Fibroblast of lung (primary cell): ENCODE measurements at places on chromosomes 12 and 14. TPM values are rescaled to one million over a fixed set of nuclear protein-coding genes. Genes with fewer than 3 reads are reported as not detected.

TSPAN11 gene
- 0.02 and 0.05 TPM in 2 replicates for polyA plus RNA-seq

TTC7B gene
- 37.5 and 38.1 TPM in 2 replicates for polyA plus RNA-seq

PGF gene
- 0.84 and 1.1 TPM in 2 replicates for polyA plus RNA-seq

SLC25A21 gene
- polyA plus RNA-seq = 0.62 and 1.0 TPM in 2 replicates

RERG gene
- polyA plus RNA-seq = 0.26 and 0.57 TPM in 2 replicates

OSBPL8 gene
- 70.9 and 89.6 TPM in 2 replicates for polyA plus RNA-seq

GARIN6 gene
- not detected in 2 replicates for polyA plus RNA-seq

FAM181A gene
- polyA plus RNA-seq = not detected in 2 replicates

ZDHHC22 gene
- not detected in 2 replicates for polyA plus RNA-seq

C12orf50 gene
- not detected in 2 replicates for polyA plus RNA-seq

ALX1 gene
- polyA plus RNA-seq = 0.03 TPM in 1 of 2 replicates, not detected in the other

PTPN21 gene
- 13.7 and 14.2 TPM in 2 replicates for polyA plus RNA-seq

COCH gene
- 0.27 and 0.72 TPM in 2 replicates for polyA plus RNA-seq

KLHDC1 gene
- polyA plus RNA-seq = 0.51 and 0.85 TPM in 2 replicates

GRCh38 chr12:53300187-53300586, 692 bp downstream of the MYG1 start:
- peak; percentile 32 for DNase-seq
- H3K36me3 ChIP-seq = peaks cover 4% of the 10 kb centered on the region
- H3K27ac ChIP-seq = peak overlapping the region; percentile 95

DNA sequence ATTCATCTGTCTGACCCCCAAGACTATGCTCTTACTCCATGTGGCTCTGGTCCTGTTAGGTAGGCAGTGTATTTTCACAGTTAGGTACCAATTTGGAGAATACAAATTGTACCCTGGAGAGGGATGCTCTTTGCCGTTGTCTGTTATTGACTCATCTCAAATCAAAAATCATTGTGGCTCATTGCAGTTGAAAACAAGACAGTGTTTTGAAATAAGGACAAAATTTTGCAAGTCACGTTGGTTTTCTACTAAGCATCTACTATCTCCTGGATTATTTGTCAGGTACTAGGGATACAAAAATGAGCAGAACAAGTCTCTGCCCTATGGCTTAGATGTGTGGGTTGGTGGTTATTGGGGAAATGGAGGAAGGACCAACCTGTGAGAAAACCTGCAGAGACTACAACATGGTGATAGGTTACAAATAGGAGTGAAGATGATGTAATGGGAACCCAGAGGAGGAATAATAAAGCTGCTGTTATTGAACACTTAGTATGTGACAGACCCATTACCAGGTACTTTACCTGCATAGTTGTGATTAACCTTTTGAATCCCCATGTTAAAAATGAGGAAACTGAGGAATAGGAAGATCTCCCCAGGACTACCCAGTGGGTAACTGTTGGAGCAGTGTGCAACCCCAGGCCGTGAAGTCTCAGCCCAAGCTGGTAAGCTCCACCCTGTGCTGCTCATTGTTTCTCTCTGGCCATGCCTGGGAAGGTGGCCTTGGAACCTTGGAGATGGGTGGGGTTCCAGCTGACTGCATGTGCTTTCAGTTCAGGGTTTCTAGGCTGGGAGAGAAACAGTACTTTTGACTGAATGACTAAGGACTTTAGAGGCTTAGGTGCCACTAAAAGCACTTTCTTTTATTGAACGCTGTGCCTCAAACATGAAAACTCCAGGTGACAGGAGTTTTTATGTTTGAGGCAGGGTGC, 72.9 kb upstream of the SRSF5 start:
- H3K36me3 ChIP-seq = no peaks in the 10 kb centered on the region
- no peak overlapping the region for H3K27ac ChIP-seq
- H3K4me1 ChIP-seq = peaks cover 7% of the 10 kb centered on the region
- H3K27me3 ChIP-seq = no peaks in the 10 kb centered on the region
- no peak for DNase-seq

- no peak overlapping the region for H3K27ac ChIP-seq
- H3K4me1 ChIP-seq = no peaks in the 10 kb centered on the region
- no peak overlapping the region for H3K4me3 ChIP-seq
- H3K36me3 ChIP-seq = no peaks in the 10 kb centered on the region
Measured at GRCh38 chr12:11496157-11496851, 100.9 kb upstream of the PRB2 start.

GRCh38 chr12:67742461-67742860, 93.9 kb downstream of the DYRK2 start:
- peaks cover 2% of the 10 kb centered on the region for H3K4me1 ChIP-seq
- peak; percentile 44 for DNase-seq
- no peak overlapping the region for H3K27ac ChIP-seq
- no peaks in the 10 kb centered on the region for H3K27me3 ChIP-seq
- no peak overlapping the region for H3K4me3 ChIP-seq

GRCh38 chr14:62126879-62127478, 364.8 kb downstream of the SNAPC1 start:
- no peak overlapping the region for H3K27ac ChIP-seq
- H3K4me1 ChIP-seq = no peaks in the 10 kb centered on the region
- no peak overlapping the region for H3K4me3 ChIP-seq
- no peaks in the 10 kb centered on the region for H3K36me3 ChIP-seq
- peak; percentile 41 for DNase-seq

DNA sequence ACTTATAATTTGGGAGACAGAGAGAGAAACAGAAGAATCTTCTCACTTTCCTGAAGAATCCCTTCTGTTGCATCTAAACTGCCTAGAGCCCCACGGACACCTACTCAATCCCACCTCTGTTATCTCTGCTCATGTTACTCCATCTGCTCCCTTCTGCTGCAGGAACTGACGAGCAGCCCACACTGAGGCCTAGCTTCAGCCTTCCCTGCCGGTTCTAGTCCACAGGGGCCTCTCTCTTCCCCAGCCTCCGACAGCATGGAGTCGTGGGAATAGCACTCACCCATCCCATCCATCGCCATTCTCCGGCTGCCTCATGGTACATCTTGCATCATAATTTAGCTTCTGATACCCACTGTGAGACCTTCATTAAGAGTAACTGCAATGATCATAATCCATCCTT, 4.0 kb downstream of the RAB15 start:
- no peak for DNase-seq
- H3K27me3 ChIP-seq = no peaks in the 10 kb centered on the region
- H3K4me3 ChIP-seq = no peak overlapping the region
- H3K36me3 ChIP-seq = no peaks in the 10 kb centered on the region

- H3K4me1 ChIP-seq = no peaks in the 10 kb centered on the region
- H3K27me3 ChIP-seq = no peaks in the 10 kb centered on the region
- no peak overlapping the region for H3K4me3 ChIP-seq
- DNase-seq = no peak
- H3K36me3 ChIP-seq = no peaks in the 10 kb centered on the region
Measured at GRCh38 chr14:49164074-49164473, 422.1 kb downstream of the RPS29 start.

GRCh38 chr12:101967506-101967905, 90.1 kb downstream of the DRAM1 start:
- H3K27me3 ChIP-seq = no peaks in the 10 kb centered on the region
- H3K4me3 ChIP-seq = no peak overlapping the region
- no peaks in the 10 kb centered on the region for H3K4me1 ChIP-seq
- no peaks in the 10 kb centered on the region for H3K36me3 ChIP-seq

DNA sequence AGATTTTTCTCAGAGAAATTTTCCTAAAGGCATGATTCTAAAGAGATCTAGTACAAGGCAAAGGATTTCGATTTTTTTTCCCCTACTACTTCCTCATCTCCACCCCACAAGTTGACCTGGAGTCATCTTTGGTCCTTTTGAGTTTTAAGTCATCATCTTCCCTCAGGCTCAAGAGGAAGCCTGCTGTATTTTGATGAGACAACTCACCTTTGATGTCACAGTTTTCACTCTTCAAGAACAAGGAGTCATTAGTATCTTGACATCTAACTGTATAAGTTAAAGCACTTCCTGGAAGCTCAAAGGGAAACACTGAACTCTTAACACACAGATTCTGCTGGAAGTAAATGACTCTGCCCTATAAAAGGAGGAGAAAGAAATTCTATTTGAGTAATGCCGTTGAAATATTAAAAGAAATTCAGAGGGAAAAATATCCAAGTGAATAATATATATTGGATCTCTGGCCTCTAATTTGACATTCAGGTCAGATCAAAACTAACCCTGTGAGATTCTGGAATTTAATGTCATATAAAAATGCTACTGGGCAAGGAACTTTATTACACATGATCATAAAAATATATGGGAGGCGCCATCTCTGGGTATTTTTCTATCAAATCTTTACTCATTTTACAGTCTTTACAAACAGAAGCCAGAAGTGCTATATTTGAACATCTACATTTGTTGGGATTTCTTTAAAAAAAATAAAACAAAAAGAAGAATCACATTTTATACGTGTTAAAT, 435.0 kb downstream of the NRXN3 start:
- H3K27ac ChIP-seq = peak overlapping the region; percentile 57
- H3K4me3 ChIP-seq = no peak overlapping the region
- H3K4me1 ChIP-seq = peaks cover 3% of the 10 kb centered on the region
- no peaks in the 10 kb centered on the region for H3K27me3 ChIP-seq
- H3K36me3 ChIP-seq = no peaks in the 10 kb centered on the region

DNA sequence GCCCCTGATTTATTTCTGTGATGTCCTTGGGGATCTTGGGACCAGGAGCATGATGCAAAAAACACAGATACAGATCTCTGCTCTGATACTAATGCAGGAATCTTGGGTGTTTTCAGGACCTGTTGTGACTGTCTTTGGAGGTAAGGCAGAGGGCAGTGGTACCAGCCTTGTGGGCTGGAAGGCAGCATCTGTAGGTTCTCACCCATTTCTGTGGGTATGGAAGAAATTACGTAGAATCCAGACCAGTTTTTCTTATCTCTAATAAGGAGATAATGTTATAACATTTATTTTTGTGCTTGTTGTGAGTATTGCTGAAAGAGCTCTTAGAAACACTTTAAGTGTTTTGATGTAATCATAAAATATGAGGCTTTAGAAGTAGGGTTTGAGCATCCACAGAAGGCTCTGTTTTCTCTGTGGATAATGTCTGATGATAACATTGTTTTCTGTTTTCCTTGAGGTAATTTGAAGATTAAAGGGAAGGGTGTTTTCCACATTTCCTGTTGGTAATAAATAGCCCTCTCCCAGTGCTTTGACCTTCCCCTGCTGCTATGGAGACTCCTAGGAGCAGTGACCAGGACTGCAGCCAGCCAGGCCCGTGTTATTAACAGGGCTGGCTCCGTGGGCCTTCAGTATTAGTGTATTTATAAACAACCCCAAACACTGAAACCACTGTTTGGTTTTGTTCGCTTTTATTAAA, 9.4 kb upstream of the DCP1B start:
- H3K27me3 ChIP-seq = no peaks in the 10 kb centered on the region
- no peak for DNase-seq
- no peak overlapping the region for H3K4me3 ChIP-seq
- H3K27ac ChIP-seq = no peak overlapping the region
- no peaks in the 10 kb centered on the region for H3K4me1 ChIP-seq

GRCh38 chr12:15699886-15700285, 89.3 kb downstream of the EPS8 start:
- H3K4me1 ChIP-seq = peaks cover 18% of the 10 kb centered on the region
- no peak for DNase-seq
- H3K36me3 ChIP-seq = no peaks in the 10 kb centered on the region
- H3K27ac ChIP-seq = peak overlapping the region; percentile 78
- no peak overlapping the region for H3K4me3 ChIP-seq
- no peaks in the 10 kb centered on the region for H3K27me3 ChIP-seq

DNA sequence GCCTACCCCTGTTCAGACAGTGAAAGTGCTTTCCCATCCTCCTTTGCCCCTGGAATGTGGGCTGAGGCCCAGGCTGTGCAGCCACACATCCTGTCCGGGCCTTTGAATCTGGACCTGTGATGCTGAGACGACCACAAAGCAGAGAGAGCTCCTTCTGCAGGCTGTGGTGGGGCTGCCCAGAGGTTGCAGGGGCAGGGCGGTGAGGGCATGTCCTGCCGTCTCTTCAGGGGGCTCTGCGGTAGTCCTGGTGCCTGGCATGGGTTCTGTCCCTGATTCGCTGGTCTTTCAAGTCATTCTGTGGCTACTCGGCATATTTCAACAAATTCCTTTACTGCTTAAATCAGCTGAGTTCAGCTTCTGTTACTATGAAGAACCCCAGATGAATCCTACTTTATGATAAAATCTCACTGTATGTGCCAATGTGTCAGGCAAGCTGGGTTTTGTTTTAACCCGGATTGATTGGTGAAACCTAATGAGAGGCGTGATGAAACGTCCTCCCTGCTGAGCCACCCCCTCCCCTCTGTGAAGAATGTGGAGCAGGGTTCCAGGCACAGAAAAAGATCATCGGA, 63.4 kb upstream of the DICER1 start:
- no peaks in the 10 kb centered on the region for H3K36me3 ChIP-seq
- peak; percentile 15 for DNase-seq
- H3K4me3 ChIP-seq = no peak overlapping the region
- peaks cover 6% of the 10 kb centered on the region for H3K4me1 ChIP-seq

DNA sequence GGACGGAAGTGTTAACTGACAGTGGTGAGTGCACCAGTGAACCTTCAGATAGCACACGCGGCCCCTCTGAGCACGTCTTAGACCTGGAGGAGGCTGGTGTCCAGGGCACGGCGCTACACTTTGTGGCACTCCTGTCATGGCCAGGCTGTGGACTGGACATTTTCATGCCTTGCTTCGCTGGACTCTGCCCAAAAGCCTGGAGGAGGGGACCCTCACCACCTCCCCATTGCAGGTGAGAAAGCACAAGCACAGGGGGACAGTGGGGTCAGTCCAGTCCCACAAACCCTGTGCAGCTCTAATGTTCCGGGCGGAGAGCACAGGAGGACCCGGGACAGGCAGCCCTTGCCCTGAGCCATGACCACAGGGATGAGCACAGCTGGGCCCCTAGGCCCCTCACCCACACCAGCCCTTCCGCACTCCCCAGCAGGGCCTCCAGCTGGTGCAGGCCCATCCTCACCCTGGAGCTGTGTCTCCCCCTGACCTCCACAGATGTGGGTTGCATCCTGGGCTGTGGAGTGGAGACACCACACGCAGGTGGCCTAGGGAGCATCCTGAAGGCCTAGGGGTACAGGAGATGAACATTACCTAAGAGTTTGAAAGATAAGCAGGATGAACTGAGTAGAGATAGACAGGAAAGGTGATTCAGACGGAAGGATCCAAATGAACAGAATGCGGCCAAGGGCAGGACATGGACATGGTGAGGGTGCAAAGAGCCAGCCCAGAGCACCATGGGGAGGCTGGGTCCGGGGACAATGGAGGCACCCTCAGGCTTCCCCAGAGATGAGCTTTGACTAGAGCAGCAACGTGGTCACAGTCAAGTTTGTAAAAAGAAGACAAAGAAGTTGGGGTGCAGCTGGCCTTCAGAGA, 132.8 kb downstream of the BCL11B start:
- H3K4me3 ChIP-seq = no peak overlapping the region
- no peak for DNase-seq
- H3K27me3 ChIP-seq = no peaks in the 10 kb centered on the region
- no peaks in the 10 kb centered on the region for H3K36me3 ChIP-seq

DNA sequence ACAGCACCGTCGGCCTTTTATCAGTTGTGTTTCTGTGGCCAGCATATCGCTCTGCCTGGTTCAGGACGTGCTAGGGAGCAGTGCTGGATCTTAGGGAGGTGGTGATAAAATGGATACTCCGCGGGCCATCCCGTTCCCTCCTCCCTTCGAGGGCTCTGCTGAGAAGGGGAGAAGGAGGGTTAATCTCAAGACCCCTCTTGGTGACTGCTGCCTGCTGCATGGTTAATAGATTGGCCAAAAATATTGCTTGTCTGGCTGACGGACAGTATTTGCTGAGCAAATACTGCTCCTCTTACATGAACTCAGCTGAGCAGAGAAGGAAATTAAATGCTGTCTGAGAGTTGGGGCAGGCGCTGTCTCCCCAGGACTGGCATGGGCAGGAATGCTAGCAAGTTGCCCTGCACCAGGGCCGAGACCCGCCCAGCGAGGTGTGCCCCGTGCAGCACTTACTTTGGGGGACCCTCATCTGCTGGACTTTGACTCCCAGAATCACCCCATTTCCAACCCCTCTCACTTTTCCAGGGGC, 1.2 kb downstream of the FBRSL1 start:
- H3K36me3 ChIP-seq = no peaks in the 10 kb centered on the region

- no peak overlapping the region for H3K4me3 ChIP-seq
- no peaks in the 10 kb centered on the region for H3K36me3 ChIP-seq
- no peak for DNase-seq
- H3K4me1 ChIP-seq = no peaks in the 10 kb centered on the region
Measured at GRCh38 chr14:101171650-101172049, 268.1 kb upstream of the RTL1 start.
